Muscle of leg (tissue), 16 donors: ENCODE measurements at places on chromosomes 11 and 22.

- H3K27ac ChIP-seq: no peak overlapping the region
- peak; percentile 63 for DNase-seq
- no peaks in the 10 kb centered on the region for H3K27me3 ChIP-seq
- peaks cover 26% of the 10 kb centered on the region for H3K4me1 ChIP-seq
These were observed 85.2 kb downstream of the CCDC81 start for GRCh38 chr11:86459682-86460460.

- no peak for DNase-seq
- H3K27ac ChIP-seq: no peak overlapping the region
- H3K27me3 ChIP-seq: no peaks in the 10 kb centered on the region
- H3K4me1 ChIP-seq: peaks cover 15% of the 10 kb centered on the region
- no peaks in the 10 kb centered on the region for H3K36me3 ChIP-seq
These were observed 27.9 kb upstream of the LRRC32 start for GRCh38 chr11:76698321-76699043.

- H3K36me3 ChIP-seq: no peaks in the 10 kb centered on the region
- H3K27ac ChIP-seq: peak overlapping the region; percentile 97
- no peaks in the 10 kb centered on the region for H3K27me3 ChIP-seq
- peaks cover 30% of the 10 kb centered on the region for H3K4me1 ChIP-seq
- H3K4me3 ChIP-seq: peak overlapping the region; percentile 65
- peak; percentile 97 for DNase-seq
These were observed 32.3 kb downstream of the NEAT1 start for GRCh38 chr11:65454696-65455456.

GRCh38 chr11:47991894-47992293 lies 11.5 kb downstream of the PTPRJ start:
- no peak overlapping the region for H3K4me3 ChIP-seq
- DNase-seq: no peak
- H3K27ac ChIP-seq: no peak overlapping the region
- no peaks in the 10 kb centered on the region for H3K27me3 ChIP-seq
- H3K4me1 ChIP-seq: peaks cover 8% of the 10 kb centered on the region

DNA sequence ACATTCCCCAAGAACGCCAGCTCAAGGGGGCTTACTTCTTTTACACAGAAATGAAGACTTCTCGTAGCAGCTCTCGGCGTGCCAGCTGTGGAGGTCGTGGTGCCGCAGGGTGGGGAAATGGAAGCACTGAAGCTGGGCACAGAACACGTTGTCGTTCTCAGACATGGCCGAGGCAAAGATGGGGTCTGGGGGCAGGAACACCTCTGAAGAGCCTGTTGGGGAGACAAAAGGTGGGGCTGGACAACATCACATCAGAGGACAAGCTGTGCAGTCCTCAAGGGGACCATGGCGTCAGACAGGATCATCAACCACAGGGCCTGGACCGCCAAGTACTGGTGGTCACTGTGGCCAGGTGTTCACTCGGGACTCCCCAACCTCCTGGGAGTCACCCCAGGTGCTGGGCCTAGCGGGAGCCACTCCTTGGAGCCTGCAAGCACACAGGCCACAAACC lies 65.2 kb downstream of the DGCR2 start:
- H3K36me3 ChIP-seq: peaks cover 67% of the 10 kb centered on the region
- peaks cover 6% of the 10 kb centered on the region for H3K4me1 ChIP-seq
- H3K27ac ChIP-seq: no peak overlapping the region

GRCh38 chr22:44943701-44944324 lies 66.0 kb downstream of the PHF21B start:
- H3K4me1 ChIP-seq: no peaks in the 10 kb centered on the region
- no peak for DNase-seq
- no peak overlapping the region for H3K27ac ChIP-seq
- H3K4me3 ChIP-seq: no peak overlapping the region
